ENCODE measurements at places on chromosomes 1 and 21.

DNA sequence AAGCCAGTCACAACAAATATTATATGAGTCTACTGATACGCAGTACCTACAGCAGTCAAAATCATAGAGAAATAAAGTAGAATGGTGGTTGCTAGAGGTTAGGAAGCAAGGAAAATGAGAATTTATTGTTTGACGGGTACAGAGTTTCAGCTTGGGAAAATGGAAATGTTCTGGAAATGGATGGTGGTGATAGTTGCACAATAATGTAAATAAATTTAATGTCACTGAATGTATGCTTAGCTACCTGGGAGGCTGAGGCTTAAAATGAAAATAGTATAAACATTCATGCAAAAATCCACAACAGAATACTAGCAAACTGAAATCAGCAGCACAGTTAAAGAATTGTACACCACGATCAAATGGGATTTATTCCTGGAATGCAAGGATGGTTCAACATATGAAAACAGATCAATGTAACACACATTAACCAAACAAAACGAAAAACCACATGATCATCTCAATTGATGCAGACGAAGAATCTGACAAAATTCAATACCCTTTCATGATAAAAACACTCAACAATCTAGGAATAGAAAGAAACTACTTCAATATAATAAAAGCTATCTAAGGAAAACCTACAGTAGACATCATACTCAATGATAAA lies 10.7 kb downstream of the TUT4 start:
- no peak for DNase-seq

DNA sequence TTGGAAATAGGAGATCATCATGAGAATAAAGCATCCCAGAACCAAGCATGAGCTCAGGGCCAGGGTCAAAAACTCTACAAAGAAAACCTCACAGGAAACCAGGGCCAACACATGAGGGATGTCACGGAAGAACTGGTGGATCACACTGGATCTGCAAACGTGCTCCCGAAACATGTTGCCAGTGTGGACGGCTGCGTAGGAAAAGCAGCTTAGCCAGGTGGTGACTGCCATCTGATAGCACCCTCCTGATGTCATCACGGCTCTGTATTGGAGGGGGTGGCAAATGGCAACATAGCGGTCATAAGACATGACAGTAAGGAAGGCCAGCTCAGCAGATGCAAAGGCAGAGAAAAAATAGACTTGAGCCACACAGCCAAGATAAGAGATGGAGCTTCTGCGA lies 20.9 kb downstream of the OR14I1 start:
- no peak for DNase-seq

- no peak for DNase-seq
Measured at GRCh38 chr1:157734321-157734720, 33.8 kb upstream of the FCRL3 start.

- no peak for DNase-seq
Measured at GRCh38 chr1:32186491-32186890, 7.0 kb downstream of the TXLNA start.

- DNase-seq, result peak; percentile 33
Measured at GRCh38 chr1:156860113-156860627, 495 bp upstream of the NTRK1 start.

Data from NCI-H2171 (cell line).